ENCODE measurements at places on chromosomes 7 and 10. TPM values are rescaled to one million over a fixed set of nuclear protein-coding genes. Genes with fewer than 3 reads are reported as not detected.

Gene AOC1
- total RNA-seq = 1.9 TPM

Gene PRR15
- total RNA-seq = 0.47 TPM

Gene SPDYE16
- total RNA-seq = not detected

Gene SMKR1
- total RNA-seq = not detected

Gene MLLT10
- 64.9 TPM for total RNA-seq

Gene C7orf33
- not detected for total RNA-seq

Gene ZSWIM8
- 108 TPM for total RNA-seq

Gene LRRC4
- total RNA-seq = not detected

Gene EIF4EBP2
- total RNA-seq = 91.6 TPM

Gene TET1
- total RNA-seq = 3.2 TPM
